ENCODE measurements at places on chromosomes 11 and 22.

DNA sequence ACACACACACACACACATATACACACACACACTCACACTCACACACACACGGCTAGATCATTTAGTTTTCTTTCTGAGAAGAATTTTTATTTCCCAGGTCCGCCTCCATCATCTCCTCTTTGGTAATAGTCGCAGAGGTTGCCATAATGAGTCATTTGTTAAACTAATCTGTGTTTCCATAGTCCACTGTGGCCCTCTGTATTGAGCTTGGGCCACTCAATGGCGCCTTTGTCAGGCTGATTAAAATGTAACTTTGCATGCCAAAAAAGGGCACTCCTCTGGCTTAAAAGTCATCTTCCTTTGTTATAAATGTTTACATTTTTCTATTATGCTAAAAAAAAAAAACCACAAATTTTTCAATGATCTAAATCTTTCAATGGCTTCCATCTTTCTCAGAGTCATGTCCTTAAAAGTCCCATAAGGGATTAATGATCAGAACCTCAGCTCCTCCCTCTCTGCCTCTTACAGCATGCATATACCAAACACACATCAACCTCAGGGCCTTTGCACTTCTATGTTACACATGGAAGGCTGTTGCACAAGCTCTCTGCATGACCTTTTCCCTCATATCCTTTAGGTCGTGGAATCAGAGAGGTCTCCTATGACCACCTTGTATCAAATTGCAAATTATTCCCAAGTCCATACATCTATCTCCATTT lies 35.3 kb downstream of the EHF start:
- no peak for DNase-seq

- DNase-seq = no peak
Observed at GRCh38 chr11:2776351-2777061, 76.7 kb upstream of the KCNQ1OT1 start.

GRCh38 chr11:71563406-71563805 lies 2.0 kb upstream of the KRTAP5-10 start:
- peak; percentile 44 for DNase-seq

DNA sequence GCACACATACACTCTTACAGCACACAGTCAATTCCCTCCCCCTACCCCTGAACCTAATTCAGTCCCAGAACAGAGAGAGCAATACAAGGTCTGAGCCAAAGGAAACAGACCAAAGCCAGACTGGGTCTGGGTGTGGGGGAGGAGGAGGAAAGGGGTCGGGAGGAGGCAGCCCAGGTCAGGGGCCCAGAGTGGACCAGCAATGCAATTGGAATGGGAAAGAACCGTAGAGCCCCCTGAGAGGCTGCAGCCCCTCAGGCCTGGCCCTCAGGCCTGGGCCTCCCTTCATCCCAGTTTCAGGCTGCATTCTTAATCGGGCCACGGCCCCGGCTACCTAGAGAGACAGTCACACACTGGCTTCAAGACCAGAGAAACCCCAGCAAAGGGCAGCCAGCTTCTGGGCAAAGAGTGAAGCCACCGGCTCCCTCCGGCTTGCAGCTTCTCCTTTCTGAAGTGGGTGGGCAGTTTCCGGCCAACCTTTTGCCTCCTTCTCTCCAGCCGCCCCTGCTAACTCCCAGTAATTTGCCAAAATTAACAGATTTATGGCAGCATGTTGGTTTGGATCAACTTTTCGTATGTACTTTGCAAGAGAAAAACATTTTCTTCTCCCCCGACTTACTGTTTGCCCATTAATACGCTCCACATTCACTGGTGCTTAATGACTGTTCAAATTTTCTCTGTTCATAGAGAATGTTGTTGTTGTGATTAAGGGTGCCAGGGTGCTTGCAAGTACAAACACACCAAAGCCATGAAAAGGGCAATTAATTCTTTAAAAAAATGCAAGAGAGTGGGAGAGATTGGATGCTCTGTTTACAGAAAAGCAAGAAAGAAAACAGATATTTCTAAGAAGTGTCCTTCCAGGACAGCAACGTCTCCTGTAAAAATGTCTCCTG lies 488.3 kb downstream of the MN1 start:
- DNase-seq = no peak

DNA sequence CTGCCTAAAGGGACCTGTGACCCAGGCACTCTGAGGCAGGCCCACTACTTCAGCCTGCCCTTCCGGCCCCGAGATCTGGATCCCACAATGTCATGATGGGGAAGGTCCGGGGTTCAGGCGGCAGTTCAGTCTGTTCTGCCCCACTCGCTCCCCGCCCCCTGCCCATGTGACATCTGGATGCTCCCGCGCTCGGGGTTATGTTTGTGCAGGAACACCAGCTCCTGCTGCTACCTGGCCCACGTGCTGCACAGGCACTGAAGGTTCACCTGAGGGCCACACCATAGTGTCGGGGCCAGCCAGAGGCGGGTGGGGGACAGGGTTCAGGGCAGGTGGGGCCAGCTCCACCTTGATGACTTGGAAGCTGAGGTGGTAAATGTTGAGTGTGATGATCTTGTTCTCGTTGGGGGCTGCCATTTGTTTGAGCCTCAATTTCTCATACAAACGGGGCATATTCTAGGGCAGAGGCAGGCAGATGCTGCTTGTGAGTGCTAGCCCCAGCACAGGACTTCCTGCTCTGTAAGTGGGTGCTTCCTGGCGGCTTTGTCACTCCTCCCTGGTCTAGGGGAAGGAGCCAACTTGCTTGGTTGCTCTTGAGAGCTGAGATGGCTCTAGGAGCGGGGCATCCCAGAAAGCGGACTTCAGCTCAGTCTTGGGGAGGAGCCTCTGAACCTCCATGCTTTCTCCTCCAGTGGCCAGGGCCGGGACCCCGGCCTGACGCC lies 4.4 kb upstream of the SIPA1 start:
- DNase-seq = no peak

DNA sequence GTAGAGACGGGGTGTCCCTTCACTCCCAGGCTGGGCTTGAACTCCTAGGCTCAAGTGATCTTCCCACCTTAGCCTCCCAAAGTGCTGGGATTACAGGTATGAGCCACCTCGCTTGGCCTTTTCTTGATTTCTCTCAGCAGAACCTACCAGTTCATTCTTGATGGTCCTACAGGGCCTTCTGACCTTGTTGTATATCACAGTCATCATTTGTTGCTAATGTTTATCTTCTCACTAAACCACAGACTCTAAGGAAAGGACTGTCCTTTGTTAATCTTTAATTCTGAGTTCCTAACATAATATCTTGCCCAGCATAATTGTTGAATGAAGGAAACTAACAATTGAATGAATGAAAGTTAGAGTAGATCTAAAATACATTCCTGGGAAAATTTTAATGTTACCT lies 22.0 kb upstream of the ZC3H12C start:
- no peak for DNase-seq

DNA sequence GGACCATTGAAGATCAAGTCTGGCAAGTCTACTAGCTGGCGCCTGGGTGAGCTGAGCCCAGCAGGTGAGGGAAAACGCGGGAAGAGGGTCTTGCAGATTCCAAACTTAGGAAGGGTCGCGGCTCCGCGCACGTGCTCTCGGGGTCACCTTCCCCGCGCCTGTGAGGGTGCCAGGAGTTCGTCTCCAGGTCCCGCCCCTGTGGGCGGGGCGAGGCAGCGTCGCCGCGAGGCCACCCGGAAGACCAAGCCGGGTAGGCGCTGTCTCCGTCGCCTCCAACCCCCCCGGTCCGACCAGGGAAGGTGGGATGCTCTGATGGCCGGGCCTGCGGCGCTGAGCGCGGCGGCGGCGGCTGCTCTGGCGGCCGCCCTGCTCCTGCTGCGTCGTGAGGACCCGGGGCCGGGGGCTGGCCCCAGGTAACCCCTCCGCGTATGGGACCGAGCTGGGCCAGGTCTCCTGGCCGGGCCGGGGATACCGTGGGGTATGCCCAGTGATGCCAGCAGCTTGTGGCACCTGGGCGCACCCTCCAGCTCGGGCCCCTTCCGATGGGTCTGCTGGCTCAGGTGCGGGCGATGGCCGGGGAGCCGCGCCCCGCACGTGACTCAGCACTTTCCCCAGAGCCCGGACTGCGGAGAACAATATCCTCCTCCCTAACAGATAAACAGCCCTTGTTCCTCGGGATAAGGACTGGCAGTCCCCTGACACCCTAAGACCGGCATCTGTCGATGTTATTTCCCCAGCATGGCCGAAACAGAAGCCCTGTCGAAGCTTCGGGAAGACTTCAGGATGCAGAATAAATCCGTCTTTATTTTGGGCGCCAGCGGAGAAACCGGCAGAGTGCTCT lies at the start of gene HTATIP2:
HTATIP2 (plus strand) TSS at position 215 of the 841 bp plus-strand sequence; CDS start at position 739, 524 bp downstream.
- DNase-seq = peak; percentile 78

DNA sequence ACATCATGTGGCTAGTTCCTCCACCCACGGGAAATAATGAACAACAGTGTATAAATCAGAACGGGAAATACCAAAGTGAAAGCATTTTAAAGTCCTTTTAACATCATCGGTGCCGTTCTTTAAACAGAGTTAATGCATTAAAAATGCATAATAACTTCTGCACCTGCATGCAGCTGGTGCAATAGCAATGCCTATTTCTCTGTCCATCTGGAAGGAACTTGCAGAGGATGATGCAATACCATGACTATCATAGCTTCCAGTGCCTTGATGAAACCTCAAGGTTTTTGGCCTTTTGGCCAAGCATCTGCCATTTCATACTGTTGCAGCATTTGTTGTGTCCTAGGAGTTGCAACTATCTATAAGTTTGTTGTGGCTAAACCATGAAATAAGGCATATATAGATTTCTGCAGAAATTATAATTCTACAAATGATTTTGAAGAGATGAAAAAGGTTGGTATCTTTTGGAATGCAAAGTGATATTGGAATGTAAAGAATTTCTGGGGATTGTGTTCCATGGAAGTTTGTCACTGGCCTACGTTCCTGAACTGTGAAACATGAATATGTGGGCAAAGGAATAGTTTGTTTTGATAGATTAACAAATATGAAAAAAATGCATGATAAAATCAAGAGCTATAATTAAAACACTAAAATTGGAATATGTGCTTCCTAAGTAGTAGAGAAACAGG lies 9.8 kb upstream of the EIF3F start:
- DNase-seq = no peak

DNA sequence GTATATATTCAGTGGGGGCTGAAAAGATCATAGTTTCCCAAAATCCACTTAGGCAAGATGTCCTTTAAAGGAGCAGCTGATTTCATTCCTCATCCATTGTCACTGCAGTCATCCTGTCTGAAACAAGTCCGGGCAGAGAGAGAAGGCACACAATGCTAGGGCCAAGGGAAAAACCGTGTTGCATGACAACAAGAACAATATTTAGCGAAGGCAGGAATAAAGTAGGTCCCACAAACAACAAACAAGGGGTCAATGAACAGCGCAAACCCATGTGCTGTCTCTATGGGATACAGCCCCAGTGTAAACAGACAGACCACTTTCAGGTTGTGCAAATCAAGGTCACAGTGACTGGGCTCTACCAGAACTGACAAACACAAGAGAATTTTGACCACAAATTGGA lies 9.0 kb downstream of the PAMR1 start:
- DNase-seq = no peak

DNA sequence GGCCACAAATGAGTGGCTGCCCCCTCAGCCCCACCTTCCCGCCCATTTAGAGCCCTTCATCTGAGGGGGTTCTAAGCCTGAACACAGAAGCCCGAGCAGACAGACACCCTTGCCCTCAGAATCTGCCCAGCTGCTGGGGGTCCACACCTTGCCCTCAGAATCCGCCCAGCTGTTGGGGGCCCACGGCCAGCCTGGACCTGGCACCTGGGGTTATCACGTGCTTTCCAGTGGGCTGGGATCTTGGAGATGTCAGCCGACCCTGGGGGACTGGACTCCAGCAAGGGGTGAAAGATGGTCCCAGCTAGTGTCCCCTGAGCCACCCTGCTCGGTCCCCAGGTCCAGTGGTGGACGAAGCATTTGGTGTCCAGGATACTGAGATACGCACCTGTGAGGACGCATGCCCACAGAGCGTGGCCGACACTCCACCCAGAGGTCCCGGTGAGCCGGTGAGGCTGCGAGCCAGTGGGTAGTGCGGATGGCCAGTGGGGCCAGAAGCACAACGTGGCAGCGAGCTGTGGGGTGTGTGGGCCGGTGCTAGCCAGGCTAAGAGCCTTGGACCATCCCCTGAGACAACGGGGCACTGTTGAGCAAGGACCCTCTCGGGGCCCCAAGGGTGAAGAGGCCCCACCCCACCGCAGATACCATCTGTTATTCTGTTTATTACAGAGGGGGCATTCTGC lies 3.1 kb upstream of the CTSD start:
- DNase-seq = no peak

- DNase-seq = no peak
Observed at GRCh38 chr11:63802637-63803414, 10.4 kb upstream of the SPINDOC start.

DNA sequence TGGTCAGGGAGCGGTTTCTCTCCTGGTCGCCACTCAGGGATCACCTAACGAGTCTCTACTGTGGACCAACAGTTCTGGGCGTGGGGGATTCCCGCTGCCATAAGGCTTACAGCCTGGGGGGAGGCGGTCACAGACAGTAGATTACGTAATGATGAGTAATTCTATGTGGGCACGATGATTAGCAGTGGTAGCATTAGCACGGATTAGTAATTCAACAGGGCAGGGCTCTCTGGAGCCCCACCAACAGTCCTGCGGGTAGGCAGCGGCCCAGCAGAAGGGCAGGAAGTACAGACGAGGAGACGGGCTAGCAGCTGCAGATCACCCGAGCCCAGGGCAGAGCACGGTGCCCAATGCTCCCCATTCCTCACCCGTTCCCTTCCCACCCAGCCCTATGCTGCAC lies 3.6 kb downstream of the SHISAL1 start:
- DNase-seq = no peak

- DNase-seq = no peak
Observed at GRCh38 chr22:21677606-21678443, 12.0 kb downstream of the PPIL2 start.

- DNase-seq = no peak
Observed at GRCh38 chr11:2781408-2782274, 81.8 kb upstream of the KCNQ1OT1 start.
